ENCODE measurements at places on chromosomes 2 and 18. TPM values are rescaled to one million over a fixed set of nuclear protein-coding genes. Genes with fewer than 3 reads are reported as not detected.

HOXD12 gene
- not detected for total RNA-seq

TGFA gene
- total RNA-seq = 6.6 TPM

CFAP221 gene
- 2.0 TPM for total RNA-seq

POLR1A gene
- total RNA-seq = 31.0 TPM

XIRP2 gene
- not detected for total RNA-seq

CNRIP1 gene
- total RNA-seq = 26.1 TPM

HOXD13 gene
- total RNA-seq = 20.7 TPM

ACTG2 gene
- 0.74 TPM for total RNA-seq

TXNDC2 gene
- total RNA-seq = 0.06 TPM

FAM228B gene
- 3.7 TPM for total RNA-seq

PLEK gene
- total RNA-seq = not detected

EFR3B gene
- 4.3 TPM for total RNA-seq

EPAS1 gene
- 2.4 TPM for total RNA-seq

CHRND gene
- not detected for total RNA-seq

CTAGE1 gene
- not detected for total RNA-seq

PRLH gene
- not detected for total RNA-seq

NEB gene
- total RNA-seq = 0.48 TPM

FANCL gene
- 33.6 TPM for total RNA-seq

ASB18 gene
- not detected for total RNA-seq

CNNM3 gene
- 5.5 TPM for total RNA-seq

GREB1 gene
- 11.3 TPM for total RNA-seq
